ENCODE measurements at places on chromosomes 5 and 9.

GRCh38 chr9:129289883-129290282 lies 111.8 kb upstream of the IER5L start:
- no peak for DNase-seq

DNA sequence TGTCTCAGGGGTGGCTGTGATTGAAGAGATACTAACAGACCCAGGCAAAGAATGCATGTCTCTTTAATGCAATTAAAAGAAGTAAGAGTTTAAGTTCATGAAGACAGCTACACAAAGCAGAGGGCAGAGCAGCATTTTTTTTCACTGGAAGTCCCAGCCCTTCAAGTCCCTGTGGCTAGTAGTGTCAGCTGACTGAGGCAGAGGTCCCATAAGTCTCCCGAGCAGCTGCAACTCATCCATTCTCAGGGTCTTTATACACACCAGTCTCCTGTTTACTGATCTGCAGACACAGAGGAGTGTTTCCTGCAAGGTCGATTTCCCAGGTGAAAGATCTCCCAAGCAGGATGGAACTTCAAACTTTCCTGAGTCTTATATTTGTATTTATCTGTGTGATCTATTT lies 169.4 kb upstream of the GLRA1 start:
- no peak for DNase-seq

- DNase-seq, result no peak
Measured at GRCh38 chr5:37014321-37014720, 137.8 kb downstream of the NIPBL start.

DNA sequence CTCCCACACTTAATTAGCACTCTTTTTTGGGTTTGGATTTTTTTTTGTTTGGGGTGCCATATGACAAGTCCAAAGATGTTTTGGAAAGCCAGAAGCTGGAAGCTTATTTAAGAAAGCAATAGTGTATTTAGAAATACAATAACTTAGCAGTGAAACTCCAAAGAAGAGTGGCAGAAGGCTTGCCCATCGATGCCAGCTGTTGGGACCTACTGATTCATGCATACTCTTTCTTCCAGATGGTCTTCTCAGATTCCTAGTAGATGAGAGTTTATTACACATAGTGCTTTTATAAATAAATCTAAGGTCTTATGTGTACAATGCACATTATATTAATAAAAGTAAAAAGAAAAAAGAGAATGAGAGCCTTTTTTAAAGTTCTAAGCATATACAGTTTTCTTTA lies 374.6 kb downstream of the OSTF1 start:
- DNase-seq, result no peak

DNA sequence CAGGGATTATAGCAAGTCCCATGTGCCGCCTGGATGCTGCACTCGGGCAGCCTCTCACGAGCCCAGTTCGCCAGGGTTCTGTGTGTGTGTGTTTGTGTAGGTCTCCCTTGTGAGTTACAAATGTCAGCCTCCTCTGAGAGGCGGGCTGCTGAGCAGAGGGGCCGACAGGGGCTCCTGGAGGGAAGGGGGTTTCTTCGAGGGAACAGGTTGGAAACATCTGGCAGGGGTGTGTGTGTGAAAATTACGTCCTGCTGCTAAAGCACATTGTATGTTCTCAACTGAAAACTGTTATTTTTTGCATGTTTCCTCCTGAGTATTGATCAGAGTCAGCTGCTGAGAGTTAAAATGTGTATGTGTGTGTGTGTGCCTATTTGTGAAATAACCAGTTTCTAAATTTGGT lies 9.7 kb downstream of the GALNT10 start:
- no peak for DNase-seq

DNA sequence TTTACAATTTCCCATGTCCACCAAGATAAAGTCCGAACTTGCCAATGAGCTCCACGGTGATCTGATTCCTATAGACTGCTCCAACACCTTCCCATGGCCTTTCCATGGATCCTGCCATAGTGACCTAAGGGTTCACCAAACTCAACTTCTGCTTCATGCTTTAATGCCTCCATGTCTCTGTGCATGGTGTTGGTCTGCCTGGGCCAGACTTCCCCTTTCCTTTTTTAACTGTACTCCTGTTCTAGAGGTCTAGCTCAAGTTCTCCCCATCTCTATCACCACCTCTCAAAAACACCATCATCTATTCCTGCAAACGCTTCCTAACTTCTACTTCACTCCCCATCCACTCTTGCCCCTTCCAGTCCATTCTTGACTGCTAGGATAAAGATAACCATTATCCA lies 14.8 kb upstream of the SMARCA2 start:
- DNase-seq, result no peak

- DNase-seq, result no peak
Measured at GRCh38 chr9:14750821-14751220, 28.3 kb upstream of the CER1 start.

- no peak for DNase-seq
Measured at GRCh38 chr5:81779125-81779915, 28.4 kb upstream of the SSBP2 start.

- DNase-seq, result no peak
Measured at GRCh38 chr9:111272581-111272980, 57.4 kb downstream of the OR2K2 start.

GRCh38 chr5:10528056-10528816 lies 35.6 kb upstream of the ANKRD33B start:
- DNase-seq, result no peak

DNA sequence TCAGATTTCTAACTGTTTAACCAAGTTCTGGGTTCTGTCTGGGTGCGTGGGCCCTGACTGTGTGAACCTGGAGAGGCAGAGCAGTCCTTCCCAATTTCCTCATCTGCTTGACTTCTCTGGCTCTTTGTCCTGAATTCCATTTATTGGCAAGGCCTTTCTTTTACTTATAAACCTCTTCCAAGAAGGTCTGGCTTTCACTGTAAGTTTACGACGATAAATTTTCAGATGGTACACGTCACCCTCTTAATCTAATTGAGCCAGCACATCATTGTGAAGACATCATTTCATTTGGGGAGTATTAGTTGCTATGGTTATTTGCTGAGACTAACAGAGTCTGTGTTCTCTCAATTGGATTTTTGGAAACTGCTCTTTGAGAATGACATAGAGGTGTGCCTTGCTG lies 92.4 kb downstream of the ARHGAP26 start:
- no peak for DNase-seq

- DNase-seq, result no peak
Measured at GRCh38 chr5:158264264-158264663, 405.3 kb upstream of the CLINT1 start.

DNA sequence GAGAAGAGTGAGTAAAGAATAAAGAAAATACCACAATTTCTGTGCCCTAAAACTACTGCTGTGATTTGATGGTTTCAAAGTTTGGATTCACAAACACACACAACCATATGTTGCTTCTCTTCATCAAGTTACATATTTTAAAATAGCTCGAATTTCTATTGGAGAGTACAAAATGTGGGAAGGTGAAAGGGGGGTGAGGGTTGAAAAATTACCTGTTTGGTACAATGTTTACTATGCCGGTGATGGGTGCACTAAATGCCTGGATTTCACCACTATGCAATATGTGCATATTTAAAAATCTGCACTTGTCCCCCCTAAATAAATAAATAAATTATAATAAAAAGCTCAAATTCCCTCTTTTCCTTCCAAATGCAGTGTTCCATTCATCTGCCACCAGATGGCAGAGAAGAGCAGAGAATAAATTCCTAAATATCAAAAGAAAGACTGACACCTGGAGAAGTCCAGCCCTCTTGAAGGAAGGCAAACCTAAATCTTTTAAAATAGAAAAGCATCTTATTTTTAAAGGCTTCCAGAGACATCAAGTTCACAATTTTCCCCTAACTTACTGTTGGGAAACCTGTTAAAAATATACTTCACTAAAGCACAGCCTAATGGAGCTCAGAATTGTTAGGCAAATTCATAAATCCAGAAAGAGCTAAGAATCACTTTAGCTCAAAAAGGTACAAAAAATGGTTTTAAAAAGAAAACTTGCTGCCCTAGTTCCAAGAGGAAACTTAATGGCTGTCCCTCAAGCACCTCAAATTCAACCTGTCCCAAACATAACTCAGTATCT lies 24.8 kb upstream of the HNRNPA0 start:
- peak; percentile 16 for DNase-seq

GRCh38 chr9:127035423-127035822 lies 87.0 kb downstream of the ANGPTL2 start:
- DNase-seq, result no peak

DNA sequence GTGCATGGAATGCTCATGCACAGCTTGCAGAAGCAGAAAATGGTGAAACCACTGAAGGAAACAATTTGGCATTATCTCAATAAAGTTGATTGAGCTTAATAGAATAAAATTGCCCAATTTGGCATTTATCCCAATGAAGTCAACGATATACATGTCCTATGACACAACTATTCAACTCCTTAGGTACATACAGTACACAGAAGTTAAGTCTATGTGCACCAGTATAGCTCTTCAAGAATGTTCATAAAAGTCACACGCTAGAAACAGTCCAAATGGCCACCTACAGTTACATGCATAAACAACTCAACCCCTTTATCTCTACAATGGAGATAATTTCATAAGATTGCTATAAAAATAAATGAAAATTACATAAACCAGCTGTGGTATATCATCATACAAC lies 184.5 kb downstream of the DENND1A start:
- no peak for DNase-seq

All from neural crest cell (in vitro differentiated cells).